ENCODE measurements at places on chromosomes 2 and 18.

GRCh38 chr2:234686088-234686890, 189.4 kb upstream of the ARL4C start:
- DNase-seq: no peak

- DNase-seq: no peak
These were observed 100.1 kb upstream of the ALKAL2 start for GRCh38 chr2:387980-388421.

GRCh38 chr2:118012778-118013177, 1.1 kb downstream of the CCDC93 start:
- no peak for DNase-seq

DNA sequence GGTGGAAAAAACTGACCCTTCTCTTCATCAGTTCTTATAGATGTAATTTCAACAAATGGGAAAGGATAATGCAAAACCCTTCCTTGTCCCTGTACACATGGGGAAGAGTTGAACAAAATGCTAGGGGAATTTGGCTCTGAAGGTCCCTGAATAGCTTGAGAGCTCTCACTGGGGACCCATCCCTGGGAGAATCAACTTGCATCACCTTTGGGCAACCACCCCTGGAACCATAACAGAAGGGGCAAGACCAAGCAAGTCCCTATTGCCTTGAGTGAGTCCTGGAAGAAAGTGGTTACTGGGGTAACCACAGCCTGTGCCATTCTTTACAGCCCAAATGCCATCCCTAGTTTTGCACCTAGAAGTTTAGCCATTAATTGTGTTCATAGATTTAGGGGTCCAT, 52.2 kb upstream of the B3GNT2 start:
- no peak for DNase-seq

- DNase-seq: no peak
These were observed 424.4 kb upstream of the ID2 start for GRCh38 chr2:8257502-8257901.

GRCh38 chr2:98471402-98472131, 26.9 kb downstream of the INPP4A start:
- no peak for DNase-seq

GRCh38 chr2:12722447-12723316, 5.9 kb downstream of the TRIB2 start:
- DNase-seq: no peak

- no peak for DNase-seq
These were observed 246.1 kb upstream of the CYRIA start for GRCh38 chr2:16911746-16912145.

GRCh38 chr2:102082571-102083392, 59.8 kb upstream of the IL1R1 start:
- no peak for DNase-seq

GRCh38 chr2:232523682-232524597, 2.0 kb upstream of the CHRND start:
- DNase-seq: no peak

GRCh38 chr2:21245565-21245964, 121.8 kb downstream of the TDRD15 start:
- no peak for DNase-seq

DNA sequence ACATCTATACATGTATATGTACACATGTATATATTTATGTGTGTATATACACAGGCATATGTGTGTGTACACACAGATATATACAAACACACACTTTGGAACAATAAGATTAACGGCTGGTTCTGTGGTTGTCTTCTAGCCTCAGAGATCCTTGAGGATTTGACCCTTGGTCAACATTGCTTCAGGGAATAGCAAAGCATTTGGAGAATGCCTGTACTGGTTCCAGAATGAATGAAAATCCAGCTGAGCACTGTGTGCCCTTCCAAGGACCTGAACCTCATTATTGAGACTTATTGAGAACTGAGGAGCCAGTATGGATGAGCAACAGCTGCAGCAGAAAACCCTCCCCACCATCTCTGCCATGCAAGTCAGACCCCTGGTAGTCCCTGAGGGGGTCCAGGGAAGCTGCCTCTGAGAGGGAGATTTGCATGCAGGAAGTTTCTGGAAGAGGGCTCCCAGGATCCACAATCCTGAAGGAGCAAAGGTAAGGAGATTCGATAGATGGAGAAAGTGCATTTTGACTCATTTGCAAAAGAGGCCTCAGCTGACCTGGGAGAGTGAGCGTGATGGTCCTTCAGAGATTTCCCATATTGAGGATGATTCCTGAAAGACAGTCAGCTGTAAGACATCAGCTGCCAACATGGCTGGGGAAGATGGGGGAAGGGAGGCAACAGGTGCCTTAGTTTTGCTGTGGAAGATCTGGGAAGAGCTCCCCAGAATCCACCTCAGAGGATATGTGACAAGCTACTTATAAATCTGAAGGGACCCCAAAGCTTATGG, 166.6 kb upstream of the NCKAP5 start:
- DNase-seq: no peak

GRCh38 chr2:32947484-32948143, 861 bp downstream of the LTBP1 start:
- DNase-seq: no peak
